GM04503 (cell line): ENCODE measurements at places on chromosomes 16 and 17.

DNA sequence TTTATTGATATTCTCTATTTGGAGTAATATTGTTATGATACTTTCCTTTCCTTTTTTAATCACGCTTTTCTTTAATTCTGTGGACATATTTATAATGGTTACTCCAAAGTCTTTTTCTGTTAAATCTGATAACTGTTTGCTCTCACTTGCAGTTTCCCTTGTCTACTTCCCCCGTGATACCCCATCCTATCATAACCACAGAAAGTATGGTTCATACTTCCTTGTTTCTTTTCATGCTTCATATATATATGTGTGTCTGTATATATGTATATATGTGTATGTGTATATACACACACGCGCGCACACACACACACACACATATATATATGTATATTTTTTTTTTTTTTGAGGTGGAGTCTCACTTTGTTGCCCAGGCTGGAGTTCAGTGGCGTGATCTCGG is 23.5 kb downstream of the SPECC1 start:
- DNase-seq, result no peak

DNA sequence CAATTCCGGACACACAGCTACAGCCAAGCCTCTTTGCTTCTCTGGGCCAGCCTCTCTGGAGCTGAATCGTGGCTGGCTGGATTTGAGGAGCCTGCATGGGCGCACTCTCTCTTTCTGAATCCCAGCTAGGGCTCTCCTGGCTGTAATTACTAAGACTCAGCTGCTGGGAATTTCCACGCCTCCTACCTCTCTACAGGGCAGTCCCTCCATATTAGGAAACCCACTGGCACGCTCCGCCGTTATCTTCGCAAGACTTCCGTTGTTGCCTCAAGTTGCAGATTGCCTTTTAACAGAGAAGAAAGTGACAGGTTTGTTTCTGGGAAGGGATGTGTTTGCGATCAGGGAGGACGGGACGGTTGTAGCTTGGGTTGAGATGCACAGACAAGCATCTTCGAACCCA is 188.4 kb upstream of the NLRP1 start:
- DNase-seq, result no peak

- DNase-seq, result no peak
Observed at GRCh38 chr17:6756425-6757031, 682 bp downstream of the XAF1 start.

DNA sequence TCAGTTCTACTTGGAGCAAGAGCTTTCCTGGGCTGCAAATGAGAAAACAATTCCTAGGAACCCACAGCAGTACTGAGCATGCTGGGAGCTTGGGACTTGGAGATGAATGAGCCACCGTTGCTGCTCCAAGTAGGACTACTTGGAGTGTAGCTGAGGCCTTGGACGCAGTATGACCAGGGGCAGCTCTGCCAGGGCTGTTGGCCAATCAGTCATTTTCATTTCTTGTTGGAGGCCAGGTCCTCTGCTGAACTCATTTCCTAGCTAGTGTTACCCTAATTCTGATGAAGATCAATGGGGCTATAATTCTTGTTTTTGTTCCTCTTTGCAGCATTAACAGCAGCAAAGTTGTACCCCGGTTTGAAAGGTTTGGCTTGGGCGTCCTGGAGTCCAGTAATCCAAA is 8.0 kb upstream of the LGALS9 start:
- DNase-seq, result no peak

DNA sequence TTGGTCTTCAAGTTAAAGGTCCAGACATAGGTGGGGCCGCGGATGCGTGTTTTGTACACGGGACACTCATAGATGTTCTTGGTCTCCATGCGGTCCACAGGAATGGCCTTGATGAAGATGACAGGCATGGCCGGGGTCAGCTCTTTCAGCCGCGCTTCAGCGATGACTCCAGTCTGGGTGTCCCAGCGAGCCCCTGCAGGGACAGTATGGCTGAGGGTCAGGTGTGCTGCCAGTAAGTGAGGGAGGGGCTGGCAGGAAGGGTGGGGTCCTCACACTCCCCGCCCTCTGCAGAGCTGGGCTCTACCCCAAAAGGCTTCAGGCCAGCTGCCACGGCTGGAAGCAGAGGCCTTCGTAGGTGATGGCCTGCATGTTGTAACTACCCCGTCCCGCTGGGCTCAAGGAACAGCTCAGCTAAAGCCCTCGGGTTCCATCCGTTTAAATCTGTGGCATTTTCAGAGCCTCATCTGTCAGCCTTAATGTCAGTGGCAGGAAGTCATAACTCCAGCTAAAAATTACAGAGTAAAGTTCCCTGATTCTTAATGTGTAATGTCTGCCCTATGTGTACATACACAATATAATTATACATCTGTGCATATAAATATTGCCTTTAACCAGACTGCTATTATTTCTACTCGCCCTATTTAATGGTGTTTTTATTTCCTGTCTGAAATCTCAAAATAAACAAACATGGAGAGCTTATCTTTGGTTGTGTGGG is 45.7 kb downstream of the PGS1 start:
- no peak for DNase-seq

GRCh38 chr16:23482778-23483177 is 27.5 kb downstream of the GGA2 start:
- no peak for DNase-seq

- DNase-seq, result no peak
Observed at GRCh38 chr17:50051082-50051576, 4.8 kb upstream of the ITGA3 start.

DNA sequence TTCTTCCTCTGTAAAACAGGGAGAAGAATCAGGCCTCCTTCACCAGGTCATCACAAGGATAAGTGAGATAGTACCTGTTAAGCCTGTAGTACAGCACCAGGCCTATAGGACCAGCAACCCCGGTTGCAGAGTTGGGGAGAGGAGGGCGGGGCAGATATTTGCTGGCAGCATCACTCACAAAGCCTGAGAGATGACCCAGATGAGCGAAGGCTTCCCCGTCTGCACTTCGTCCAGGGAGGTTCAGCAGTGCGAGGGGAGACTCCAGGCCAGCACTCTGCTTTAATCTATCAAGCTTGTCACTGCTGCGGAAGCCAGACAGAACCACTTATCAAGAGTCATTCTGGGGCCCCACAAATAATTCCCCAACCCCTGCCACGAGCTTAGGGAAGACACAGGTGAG is 15.8 kb upstream of the RBBP6 start:
- no peak for DNase-seq

DNA sequence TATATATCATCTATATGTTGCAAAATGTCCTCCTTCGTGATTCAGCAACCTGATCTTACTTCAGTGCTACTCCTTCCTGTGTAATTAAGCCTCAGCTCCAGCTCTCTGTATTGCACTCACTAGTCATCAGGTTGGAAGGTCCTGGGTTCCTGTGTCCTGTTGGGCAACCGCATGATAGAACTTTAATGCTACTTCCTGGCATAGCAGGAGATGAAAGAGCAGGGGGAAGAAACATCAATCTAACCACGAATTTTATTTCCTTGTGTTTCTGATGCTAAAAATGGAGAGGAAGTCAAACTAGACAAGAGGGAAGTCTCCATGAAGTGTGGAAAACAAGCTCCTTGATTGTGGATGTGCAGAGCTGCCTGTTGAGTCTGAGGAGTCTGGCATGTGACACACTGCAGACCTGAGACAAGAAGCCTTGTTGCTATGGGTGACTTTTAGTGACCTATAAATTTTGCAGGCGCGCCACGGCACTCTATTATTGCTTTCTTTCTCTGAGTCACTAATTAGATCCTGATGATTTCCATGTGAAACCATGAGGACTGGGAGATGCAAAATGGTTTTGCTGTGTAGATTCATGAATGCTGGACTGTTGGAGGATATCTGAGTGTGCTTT is 25.6 kb downstream of the IGSF6 start:
- DNase-seq, result peak; percentile 93

GRCh38 chr17:48850792-48851323 is 20.0 kb downstream of the CALCOCO2 start:
- DNase-seq, result no peak

DNA sequence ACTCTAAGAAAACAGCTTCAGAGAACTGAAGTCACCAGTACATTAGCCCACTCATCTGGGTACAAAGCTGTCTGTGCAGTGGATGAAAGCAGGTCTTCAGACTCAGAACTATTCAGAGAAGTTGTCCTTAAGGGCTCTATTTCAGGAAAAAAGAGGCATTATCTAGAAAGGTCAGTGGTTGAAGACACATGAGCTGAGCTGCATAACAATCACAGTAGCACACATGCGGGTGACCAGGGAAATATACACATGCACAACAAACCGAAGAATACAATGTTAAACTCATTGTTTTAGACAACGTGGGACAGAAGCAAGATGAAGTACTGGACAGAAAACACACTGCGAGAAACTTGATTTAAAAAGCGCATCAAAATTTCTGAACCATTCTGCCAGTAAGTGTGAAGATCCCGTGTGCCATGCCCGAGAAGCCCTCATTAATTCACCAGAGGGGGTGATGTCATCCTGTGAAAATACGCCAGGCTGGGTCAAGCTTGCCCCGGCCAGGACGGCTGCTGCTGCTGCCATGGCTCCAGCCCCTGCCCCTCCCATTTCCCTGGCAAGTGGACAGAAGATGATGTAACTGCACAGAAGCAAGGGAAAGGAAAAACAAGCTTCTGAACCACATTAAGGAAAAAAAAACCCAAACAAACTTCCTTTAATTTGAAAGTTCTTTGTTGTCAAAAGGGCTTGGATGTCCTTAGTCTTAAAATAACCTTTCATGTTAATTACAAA is 10.1 kb downstream of the DYNC1LI2 start:
- peak; percentile 70 for DNase-seq

DNA sequence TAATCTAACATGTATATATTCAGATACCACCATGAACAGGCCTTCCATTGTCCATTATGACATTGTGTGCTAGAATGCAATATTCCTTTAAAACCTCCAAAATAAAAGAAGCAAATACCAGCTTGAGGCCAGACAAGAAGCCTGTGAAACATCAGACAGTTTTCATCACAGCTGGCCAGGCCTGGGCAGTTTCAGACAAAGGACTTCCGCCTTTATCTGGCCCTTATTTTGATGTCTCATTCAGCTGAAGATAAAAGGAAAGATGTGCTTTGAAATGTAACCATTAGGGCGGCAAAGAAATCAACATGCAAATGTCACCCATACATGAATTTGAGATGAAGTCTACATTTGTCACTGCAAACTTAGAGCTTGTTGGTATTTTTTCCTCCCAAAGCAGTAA is 737.5 kb downstream of the KCNJ2 start:
- DNase-seq, result no peak

DNA sequence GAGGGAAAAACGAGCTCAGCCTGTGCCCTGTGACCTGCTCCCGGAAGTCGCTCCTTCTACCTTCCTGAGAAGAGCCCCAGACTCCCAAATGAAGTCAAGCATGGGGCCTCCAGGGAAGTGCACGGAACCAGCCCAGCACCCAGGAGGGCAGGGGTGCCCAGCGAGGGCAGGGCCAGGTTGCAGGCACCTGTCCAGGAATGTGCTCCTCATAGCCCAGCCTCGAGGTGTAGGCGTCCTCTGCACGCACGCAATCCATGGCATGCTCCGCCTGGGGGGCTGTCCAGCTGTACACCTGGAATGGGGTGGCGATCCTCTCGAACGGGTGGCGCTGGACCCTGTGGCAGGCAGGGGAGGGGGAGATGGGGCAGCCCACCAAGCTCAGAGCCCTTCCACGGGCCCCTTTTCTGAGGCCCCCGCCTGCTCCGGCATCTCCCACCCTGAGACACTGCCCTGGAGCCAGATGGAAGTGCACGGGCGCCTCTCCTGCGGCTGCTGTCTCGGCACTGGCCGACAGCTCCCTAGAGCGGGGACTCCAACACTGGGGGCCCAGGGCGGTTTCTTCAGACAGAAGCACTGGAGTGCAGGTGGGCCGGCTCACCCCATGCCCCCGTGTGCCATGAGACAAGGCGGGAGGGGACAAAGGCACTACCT is 10.9 kb downstream of the CLUH start:
- DNase-seq, result no peak

DNA sequence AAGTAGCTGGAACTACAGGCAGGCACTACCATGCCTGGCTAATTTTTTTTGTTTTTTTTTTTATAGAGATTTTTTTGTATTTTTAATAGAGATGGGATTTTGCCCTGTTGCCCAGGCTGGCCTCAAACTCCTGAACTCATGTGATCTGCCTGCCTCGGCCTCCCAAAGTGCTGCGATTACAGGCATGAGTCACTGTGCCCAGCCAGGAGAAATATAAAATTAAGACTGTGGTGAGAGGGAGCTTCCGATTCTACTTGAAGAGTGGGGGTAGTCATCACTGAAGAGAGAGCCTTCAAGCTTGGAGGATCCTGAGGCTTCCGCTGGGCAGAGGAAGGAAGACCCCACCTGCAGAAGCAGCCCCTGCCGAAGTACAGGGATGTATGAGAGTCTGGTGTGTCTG is 34.4 kb upstream of the RGS9 start:
- no peak for DNase-seq

DNA sequence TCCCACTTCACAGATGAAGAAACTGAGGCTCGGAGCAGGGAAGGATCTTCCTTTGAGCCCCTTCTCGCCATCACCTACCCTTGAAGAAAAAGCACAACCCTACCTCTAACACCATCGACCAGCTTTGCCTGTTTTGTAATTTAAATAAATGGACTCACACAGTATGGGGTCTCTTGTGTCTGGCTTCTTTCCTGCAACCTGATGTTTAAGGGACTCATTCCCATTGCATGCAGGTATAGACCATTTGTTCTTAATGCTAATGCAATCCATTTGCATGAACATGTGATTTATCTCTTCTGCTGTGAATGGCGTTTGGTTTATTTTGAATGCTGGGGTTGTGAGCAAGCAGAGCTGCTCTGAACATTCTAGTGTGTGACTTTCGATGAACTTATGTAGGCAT is 150.8 kb upstream of the FOXF1 start:
- DNase-seq, result no peak

- DNase-seq, result no peak
Observed at GRCh38 chr17:36674278-36674650, 72.9 kb downstream of the MRM1 start.
